ENCODE measurements at places on chromosomes 3 and 15.

GRCh38 chr3:149199474-149199873 lies 22.2 kb downstream of the CP start:
- DNase-seq, result no peak

- DNase-seq, result no peak
Measured at GRCh38 chr15:35925275-35926006, 379.5 kb upstream of the DPH6 start.

DNA sequence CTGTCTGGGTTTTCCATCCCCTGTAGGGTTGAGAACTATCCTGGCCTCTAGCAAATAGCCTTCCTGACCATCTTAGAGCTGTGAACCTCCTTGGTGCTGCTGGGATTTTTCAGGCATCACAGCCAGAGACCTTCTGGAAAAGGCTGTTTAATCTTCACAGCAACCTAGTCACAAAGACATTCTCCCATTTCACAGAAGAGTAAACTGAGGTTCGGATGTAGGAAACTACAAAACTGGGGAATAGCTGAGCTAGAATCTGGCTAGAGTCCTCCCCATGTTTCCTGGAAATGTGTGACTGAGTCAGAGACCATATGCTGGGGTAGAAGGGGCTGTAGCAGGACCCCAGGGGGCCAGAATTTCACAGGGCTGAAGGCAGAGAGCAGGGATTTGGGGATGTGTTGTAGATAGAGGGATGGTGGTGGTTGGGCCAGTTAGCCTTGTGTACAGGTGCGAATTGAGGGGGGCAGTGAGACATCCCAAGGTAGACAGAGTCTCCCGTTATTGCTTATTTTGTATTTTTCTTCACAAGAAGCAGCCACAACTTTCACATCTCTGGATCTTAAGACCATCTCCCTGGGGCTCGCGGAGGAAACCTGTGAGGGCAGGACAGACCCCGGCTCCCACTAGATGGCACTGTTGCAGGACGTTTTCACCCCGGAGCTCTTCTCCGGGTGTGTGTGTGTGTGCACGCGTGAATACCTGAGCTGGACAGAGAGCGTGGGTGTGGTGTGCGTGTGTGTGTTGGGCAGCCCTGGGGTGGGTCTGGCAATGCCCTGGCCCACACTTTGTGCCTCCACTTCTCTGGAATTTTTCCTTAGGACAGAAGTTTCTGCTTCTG lies 66.9 kb upstream of the PRR23C start:
- peak; percentile 90 for DNase-seq

GRCh38 chr15:58882243-58882642 lies 51.2 kb downstream of the SLTM start:
- DNase-seq, result no peak

DNA sequence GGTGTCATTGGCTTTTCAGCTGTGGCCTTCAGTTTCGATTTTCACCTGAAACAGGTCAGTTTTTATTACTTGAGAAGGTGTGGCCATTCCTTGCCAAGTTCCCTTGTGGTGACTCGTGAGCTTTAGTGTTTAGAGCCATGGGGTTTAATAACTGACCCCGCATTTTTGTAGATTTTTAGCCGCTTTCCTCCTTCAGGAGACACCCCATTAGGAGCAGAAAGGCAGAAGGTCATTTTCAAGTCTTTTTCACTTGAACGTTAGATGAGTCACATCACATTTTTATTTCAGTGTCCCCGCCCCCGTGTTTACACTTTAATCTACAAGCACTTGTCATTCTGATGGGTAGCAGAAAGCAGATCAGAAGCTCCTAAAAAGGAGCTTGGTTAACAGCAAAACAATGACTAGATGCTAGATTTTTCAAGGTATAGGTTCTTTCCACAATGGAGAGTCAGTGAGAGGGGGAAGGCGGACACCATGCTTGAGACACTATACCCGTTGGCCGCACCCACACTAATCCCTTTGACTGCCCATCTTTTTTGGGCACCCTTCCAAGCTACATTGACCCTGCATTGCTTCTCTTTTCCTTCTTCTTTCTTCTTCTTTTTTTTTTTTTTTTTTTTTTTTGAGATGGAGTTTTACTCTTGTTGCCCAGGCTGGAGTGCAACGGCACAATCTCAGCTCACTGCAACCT lies 132.7 kb downstream of the GHSR start:
- DNase-seq, result no peak

DNA sequence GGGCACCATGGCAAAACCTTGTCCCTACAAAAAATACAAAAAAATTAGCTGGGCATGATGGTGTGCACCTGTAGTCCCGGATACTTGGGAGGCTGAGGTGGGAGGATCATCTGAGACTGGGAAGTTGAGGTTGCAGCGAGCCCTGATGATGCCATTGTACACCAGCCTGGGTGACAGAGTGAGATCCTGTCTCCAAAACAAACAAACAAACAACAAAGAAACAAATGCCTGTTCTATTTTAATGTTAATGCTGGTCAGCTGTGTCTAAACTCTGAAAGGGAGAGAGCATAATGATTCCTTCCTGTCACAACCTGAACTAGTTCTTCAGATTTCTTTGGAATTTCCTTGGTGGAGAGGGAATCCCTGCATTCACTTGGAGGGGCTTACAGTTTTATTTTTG lies 413.0 kb upstream of the TBL1XR1 start:
- no peak for DNase-seq

GRCh38 chr15:58931987-58932588 lies 1.4 kb downstream of the SLTM start:
- DNase-seq, result no peak

GRCh38 chr3:116051040-116051439 lies 394.2 kb downstream of the LSAMP start:
- no peak for DNase-seq

DNA sequence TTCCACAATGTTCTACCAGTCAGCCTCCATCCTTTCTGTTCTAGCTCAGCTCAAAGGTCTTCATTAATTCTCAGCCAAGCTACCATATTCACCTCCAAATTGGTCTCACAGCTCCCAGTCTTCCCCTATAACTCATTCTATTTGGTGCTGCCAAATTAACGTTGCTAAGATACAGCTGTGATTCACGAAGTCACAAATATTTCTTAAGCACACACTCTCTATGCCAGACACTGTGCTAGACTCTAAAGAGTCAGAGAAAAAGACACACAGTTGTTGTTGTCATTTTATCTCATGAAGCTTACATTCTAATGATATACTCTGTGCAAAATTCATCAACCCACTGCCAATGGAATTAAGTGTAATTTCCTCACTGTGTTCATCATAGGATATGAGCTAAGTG lies 102.8 kb downstream of the FRMD5 start:
- no peak for DNase-seq

DNA sequence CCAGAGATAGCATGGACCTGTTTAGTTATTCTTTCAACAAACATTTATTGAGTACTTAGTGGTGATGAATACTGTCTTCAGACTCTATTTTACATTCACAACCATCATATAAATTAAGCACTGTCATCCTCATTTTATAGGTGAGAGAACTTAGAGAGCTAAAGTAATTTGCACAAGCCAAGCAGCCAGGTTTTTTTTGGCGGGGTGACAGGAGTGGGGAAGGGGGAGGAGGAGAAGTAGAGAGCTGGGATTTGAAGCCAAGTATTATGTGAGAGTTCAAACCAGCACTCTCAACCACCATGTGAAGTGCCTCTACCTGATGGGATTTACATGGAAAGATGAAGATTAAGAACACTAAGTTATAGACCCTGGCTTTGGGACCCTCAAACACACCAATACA lies 547.4 kb upstream of the IL12A start:
- DNase-seq, result no peak

- no peak for DNase-seq
Measured at GRCh38 chr3:70072754-70073153, 73.2 kb downstream of the SAMMSON start.

- DNase-seq, result peak; percentile 92
Measured at GRCh38 chr3:157606011-157606851, 103.0 kb upstream of the VEPH1 start.

GRCh38 chr3:4722103-4722502 lies 229.0 kb downstream of the ITPR1 start:
- DNase-seq, result no peak

DNA sequence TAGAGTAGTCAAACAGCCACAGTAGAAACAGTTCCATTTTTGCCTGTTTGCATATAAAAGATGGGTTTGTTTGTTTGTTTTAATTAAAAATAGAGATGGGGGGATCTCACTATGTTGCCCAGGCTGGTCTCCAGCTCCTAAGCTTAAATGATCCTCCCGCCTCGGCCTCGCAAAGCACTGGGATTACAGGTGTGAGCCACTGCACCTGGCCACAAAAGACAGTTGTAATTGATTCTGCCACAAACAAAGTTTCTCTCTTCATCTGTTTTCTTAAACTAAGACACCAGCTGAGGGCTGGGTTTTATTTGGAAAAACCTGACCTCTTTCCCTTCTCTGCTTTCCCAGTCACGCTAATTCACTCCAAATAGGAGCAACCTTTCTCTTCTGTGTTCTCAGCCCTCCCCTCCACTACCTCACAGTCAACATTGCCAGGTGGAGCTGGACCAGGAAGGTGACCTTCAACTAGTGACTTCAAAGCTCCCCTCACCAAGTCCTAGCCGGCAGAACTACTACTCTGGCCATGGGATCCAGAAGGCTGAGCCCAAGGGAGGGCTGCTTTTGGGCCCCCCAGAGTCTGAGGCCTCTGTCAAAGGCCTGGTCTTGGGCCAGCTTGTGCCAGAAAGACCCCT lies 1.5 kb upstream of the IDH2 start:
- no peak for DNase-seq

DNA sequence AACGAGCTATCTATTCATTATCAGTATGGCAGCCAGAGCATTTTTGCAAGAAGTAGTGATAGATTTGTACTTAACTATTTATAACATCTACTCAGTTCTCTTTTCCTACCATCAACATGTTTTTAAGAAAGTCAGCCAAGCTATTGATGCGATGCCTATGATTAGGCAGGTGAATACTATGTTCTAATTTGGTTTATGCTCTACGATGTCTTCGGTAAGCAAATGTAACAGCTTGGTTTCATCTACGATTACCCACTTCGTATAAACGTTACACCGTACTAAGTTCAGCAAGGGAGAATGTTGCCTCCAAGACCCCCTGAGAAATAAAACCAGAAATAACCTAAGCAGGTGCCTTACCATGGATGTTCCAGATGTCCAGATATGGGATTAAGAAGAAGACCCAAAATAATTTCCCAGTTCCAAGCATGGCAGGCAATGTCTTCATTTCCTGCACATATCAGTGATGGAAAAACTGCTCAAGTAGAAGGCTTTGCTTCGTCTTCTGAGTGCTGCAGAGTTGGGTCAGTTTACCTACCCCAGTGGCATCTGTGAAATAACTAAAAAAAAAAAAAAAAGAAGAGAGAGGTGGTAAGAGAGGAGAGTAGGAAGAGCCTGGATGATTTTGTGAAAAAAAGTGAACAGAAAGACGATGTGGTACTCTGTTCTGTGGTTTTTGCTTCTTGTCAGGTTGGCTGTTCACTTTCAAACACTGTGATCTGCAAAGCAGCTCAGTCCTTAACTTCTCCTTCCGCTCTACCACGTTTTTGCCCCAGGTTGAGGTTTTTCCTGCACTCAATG lies at the start of gene BTLA:
TSS of gene BTLA (minus strand) at position 559 of the 798 bp plus-strand sequence. CDS start at position 445, 114 bp downstream.
- no peak for DNase-seq

DNA sequence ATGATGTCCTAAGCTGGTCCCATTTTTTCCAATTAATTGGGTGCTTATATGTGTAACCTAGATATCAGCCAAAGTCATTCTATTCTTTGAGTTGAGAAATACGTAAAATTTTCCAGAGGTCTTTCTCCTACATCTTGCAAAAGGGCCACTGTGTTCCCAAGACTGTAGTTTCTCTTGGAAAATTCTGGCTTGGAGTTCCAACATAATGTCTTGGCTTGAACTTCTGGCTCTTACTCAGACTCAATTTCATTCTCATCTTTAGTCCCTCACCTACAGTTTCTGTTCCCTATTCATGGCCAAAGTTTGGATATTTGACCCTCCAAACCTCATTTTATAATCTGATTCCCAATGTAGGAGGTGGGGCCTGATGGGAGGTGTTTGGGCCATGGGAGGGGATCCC lies 201.4 kb upstream of the ARHGEF26 start:
- DNase-seq, result no peak

- DNase-seq, result no peak
Measured at GRCh38 chr15:92928225-92928750, 28.2 kb downstream of the CHD2 start.

GRCh38 chr3:188974856-188975599 lies 196.7 kb upstream of the TPRG1 start:
- DNase-seq, result no peak

DNA sequence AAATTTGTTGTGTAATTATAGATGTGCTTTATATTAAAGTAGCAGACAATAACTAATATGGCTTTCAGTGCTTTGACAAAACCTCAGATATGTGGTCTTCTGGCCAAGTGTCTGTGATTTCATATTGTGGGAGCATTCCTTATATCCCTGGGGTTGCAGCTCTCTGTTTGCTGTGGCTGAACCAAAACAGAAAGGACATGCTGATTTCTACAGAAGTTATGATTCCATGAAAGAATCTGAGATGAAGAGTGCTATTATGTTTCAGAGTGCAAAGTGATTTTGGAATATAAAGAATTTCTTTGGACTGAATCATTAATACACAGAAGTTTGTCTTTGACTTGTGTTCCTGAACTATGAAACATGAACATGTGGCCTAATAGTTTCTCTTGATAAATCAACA lies 36.5 kb downstream of the CDV3 start:
- DNase-seq, result no peak

DNA sequence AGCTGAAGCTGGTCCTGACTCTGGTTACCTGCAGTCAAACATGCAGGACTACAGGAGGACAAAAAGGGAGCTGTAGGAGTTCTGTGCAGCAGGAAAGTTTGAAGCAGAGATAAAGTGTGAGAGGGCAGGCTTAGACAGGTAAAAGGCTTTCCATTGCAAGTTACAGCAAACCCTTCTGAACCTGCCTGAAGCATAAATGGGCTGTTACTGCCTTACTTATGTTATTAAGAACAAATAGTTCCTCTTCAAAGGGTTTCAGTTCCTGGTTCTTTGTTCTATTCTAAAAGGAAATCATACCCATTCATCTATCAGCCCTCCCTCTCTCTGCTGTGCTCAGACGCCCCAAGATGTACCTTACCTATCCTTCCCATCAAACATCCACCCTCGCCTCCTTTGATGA lies 52.4 kb upstream of the CACNA2D3 start:
- DNase-seq, result no peak

- DNase-seq, result no peak
Measured at GRCh38 chr3:190443257-190443656, 6.4 kb downstream of the TMEM207 start.

GRCh38 chr3:59502806-59503205 lies 453.0 kb upstream of the CFAP20DC start:
- no peak for DNase-seq

- no peak for DNase-seq
Measured at GRCh38 chr3:73192036-73192738, 130.7 kb downstream of the EBLN2 start.

DNA sequence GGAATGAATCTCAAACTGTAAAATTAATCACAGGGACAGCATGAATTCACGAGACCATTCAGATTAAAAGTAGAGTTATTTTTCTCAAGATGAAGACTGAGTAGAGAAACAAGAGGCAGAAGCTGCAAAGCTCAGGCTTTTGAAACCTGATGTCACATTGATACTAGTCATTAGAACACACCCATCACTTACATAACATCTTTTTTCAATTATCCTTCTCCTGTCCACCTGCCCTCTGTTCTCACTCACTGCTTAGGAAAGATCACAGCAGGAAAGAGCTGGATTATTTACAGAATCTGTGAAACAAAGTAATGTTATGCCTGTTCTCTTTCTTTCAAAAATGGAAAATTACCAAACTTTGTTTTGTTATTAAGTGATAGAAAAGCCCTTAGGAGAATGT lies 72.0 kb upstream of the CDAN1 start:
- DNase-seq, result no peak

- DNase-seq, result no peak
Measured at GRCh38 chr15:59649603-59650002, 7.7 kb downstream of the GTF2A2 start.

GRCh38 chr3:99599894-99600293 lies 38.5 kb upstream of the COL8A1 start:
- DNase-seq, result no peak
